Pancreas (tissue), 10 donors: ENCODE measurements at places on chromosomes 6 and 20. TPM values are rescaled to one million over a fixed set of nuclear protein-coding genes. Genes with fewer than 3 reads are reported as not detected.
A peak's percentile ranks its signal among the peaks of the same experiment; 100 is the strongest.

The MLIP gene
- total RNA-seq, result 0.32 TPM

- DNase-seq, result no peak
- no peaks in the 10 kb centered on the region for H3K36me3 ChIP-seq
- H3K4me1 ChIP-seq, result peaks cover 24% of the 10 kb centered on the region
- H3K27ac ChIP-seq, result no peak overlapping the region
- H3K4me3 ChIP-seq, result no peak overlapping the region
Measured at GRCh38 chr6:11631539-11631938, 94.0 kb downstream of the TMEM170B start.

DNA sequence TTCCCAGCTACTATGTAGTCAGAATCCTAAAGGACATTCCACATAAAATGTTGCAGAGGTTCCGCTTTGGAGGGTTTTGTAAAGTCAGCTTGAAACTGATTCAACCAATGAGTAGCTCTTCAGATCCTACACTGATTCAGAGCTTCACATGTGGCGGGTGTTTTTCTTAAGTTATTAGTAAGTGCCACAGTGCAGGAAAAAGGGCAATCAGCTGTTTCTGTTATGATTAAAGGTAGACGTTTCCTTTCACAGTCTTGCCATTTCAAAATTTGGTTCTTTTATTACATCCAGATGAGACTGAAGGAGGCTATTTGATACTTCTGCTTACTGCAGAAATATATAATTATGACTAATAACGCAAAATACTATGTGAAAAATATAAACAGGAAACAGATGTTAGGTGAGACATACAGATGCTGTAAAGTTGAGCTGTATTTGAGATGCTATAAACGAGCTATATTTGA lies 443.9 kb downstream of the CDKAL1 start:
- no peaks in the 10 kb centered on the region for H3K4me1 ChIP-seq
- no peaks in the 10 kb centered on the region for H3K36me3 ChIP-seq
- DNase-seq, result no peak

DNA sequence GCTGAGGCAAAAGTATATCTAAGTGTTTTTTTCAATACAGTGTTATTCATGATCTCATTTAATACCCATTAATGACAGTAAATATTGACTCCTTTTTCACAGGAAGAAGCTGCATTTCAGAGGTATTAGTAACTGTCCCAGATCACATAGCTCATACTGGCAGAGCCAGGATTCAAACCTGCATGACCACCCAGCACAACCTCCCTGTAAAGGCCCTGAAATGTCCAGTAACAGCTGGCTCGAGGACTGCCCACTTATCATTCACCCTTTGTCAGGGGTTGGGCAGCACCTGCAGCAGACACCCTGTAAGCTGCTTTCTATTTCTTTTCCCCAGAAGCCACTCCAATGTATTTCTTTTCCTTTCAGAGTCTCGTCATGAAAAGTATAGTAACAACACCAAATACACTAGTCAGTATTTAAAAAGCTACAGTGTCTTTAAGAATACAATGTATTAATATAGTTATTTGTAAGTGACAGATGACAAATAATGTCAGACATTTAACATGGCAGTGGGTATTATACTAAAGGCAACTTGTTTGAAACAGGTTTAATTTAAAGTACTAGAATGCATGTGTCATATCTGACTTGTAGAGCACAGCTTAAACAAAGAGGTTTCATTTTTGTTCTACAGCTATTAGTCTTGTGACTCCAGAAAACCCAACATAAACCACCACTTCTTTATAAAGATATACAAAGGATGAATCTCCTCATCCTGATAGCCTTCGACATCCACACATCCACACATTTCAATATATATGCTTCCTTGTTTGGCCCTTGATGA lies 841.6 kb upstream of the GJE1 start:
- no peaks in the 10 kb centered on the region for H3K4me1 ChIP-seq
- no peak overlapping the region for H3K27ac ChIP-seq
- H3K27me3 ChIP-seq, result no peaks in the 10 kb centered on the region
- DNase-seq, result no peak
- no peaks in the 10 kb centered on the region for H3K36me3 ChIP-seq

DNA sequence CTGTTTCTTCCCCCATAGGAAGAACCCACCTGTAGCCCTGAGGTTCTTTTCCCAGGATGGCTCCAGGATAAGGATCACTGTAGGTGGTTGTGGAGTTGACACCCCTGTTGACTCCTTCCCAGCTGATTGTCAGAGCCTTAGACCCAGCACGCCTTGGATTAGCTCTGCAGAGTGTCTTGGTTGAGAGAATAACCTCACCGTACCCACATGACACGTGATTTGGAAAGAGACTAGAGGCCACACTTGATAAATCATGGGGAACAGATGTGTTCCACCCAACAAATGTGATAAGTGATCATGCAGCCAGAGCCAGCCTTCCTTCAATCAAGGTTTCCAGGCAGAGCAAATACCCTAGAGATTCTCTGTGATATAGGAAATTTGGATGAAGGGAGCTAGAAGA lies 12.2 kb downstream of the BTN3A1 start:
- no peak for DNase-seq
- no peaks in the 10 kb centered on the region for H3K4me1 ChIP-seq
- H3K36me3 ChIP-seq, result no peaks in the 10 kb centered on the region
- H3K27ac ChIP-seq, result no peak overlapping the region

- peak; percentile 20 for DNase-seq
- no peaks in the 10 kb centered on the region for H3K4me1 ChIP-seq
- H3K4me3 ChIP-seq, result no peak overlapping the region
- no peak overlapping the region for H3K27ac ChIP-seq
- H3K27me3 ChIP-seq, result no peaks in the 10 kb centered on the region
Measured at GRCh38 chr6:85126485-85127167, 323.3 kb upstream of the NT5E start.
